ENCODE measurements at places on chromosomes 3 and 15.

DNA sequence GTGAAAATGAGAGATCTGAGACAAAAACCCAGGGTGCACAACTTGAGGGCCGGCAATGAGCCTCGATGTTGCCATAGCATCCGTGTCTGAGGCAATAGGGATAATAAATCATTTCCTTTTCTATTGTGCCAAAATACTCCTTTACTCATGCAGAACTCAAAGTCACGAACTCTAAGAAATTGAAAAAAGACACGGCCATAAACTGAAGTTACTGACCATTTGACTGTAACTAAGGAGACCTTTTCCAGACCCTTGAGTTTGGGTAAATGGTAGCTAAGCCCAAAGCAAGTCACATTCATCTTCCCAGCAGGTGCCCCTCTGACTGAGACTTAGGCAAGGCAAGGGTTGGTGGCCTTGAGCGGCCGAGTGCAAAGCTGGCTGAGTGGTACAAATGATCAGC is 141.2 kb upstream of the SLCO3A1 start:
- no peak for DNase-seq

DNA sequence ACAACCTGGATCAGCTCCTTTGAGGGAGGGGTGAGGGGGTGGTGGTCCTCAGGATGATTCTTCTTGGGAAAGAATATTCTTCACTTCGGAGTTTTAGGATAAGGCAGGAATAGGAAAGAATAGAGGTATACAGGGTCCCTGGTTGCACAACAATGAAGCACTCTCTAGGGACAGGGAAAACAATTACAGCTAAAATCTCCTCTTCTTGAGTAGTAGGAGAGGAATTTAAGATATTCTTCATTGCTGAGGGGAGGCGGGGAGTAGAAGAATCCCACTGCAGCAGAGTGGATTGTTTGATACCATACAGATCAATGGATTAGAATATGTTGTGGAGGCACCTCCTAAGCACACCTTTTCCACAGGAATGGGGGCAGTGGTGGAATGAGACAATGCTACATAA is 20.5 kb downstream of the SLC9C1 start:
- DNase-seq: no peak

DNA sequence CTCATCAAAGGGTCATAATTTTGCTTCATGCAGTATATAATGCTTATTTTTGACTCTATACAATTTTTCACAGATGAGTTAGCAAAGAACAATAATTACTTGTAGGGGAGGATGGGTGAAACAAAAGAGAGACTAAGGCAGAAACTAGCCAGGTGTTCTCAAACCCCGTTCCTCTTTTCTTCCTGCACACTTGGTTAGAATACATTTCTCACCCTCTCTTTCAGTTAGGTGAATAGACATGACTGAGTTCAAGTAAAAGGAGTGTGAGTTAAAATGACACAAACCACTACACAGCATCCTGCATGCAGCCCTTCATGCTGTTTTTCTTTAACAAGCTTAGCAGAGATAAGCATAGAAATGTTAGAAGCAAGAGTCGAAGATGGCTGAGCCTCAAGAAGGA is 922.2 kb downstream of the TBL1XR1 start:
- DNase-seq: no peak

DNA sequence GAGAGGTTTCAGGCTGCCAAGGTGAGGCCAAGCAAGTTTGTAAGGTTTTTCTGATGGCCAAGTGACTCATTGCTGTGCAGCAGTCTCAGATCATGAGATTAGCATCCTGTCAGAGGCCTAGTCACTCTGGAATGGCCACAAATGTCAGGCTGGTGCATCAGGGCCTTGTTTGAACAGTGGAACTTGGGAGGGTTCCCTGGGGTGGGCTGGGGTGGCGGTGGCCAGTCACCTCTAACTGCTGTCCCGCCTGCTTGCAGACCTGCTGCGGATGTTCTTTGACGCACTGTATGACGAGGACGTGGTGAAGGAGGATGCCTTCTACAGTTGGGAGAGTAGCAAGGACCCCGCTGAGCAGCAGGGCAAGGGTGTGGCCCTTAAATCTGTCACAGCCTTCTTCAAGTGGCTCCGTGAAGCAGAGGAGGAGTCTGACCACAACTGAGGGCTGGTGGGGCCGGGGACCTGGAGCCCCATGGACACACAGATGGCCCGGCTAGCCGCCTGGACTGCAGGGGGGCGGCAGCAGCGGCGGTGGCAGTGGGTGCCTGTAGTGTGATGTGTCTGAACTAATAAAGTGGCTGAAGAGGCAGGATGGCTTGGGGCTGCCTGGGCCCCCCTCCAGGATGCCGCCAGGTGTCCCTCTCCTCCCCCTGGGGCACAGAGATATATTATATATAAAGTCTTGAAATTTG is 2.8 kb upstream of the FAM131A start:
- no peak for DNase-seq

DNA sequence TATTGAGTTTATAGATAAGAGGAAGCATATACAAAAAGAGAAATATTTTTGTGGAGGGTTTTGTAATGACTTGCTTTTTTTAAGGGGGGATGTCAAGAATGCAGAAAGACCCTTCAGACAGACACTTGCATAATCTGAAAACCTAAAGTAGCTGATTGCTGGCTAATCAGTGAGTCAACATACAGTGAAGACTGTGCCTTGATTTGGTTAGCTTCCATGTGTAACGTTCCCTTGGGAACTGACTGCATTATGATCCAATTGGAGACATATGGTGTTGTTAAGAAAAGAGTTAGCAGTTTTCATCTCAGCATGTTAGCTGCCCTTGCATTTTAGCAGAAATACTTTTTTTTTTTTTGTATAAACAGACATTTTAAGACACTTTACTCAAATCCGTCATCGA is 483.2 kb downstream of the RBMS3 start:
- no peak for DNase-seq

GRCh38 chr3:140290105-140290504 is 355.1 kb downstream of the CLSTN2 start:
- DNase-seq: no peak

DNA sequence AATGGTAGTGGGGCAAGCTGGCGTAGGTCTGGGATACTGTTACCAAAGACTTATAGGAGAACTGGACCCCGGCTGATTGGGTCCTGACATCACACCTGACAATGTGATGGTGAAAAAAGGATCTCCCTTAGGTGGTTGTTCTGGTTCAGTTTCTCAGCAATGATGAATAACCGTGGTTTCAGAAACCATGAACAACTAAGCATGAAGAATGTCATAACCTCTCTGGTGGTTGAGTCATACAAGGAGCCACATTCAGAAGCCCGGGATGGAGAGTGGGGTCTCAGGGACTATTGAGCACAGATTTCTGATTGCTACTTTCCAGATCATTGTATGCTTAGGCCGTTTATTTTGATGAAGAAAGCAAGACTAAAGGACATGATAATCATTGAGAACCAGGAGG is 17.4 kb downstream of the GPR160 start:
- DNase-seq: no peak
